PC-3 (cell line): ENCODE measurements at places on chromosomes 6 and 20. TPM values are rescaled to one million over a fixed set of nuclear protein-coding genes. Genes with fewer than 3 reads are reported as not detected.

SAMD5 gene
- total RNA-seq, result 1.2 and 1.8 TPM in 2 replicates

BMP7 gene
- not detected in 2 replicates for total RNA-seq

AGER gene
- 2.0 and 5.0 TPM in 2 replicates for total RNA-seq

ETV7 gene
- total RNA-seq, result not detected in 2 replicates

ZFP57 gene
- not detected in 2 replicates for total RNA-seq

TINAG gene
- total RNA-seq, result not detected in 2 replicates

MRPS18A gene
- total RNA-seq, result 91.5 and 105 TPM in 2 replicates

CCN2 gene
- total RNA-seq, result 33.2 and 34.4 TPM in 2 replicates

C6orf163 gene
- 0.62 and 0.69 TPM in 2 replicates for total RNA-seq

ALDH5A1 gene
- 11.9 and 12.2 TPM in 2 replicates for total RNA-seq

SGK2 gene
- 3.0 and 6.6 TPM in 2 replicates for total RNA-seq

GABRR1 gene
- total RNA-seq, result not detected in 2 replicates

GCNT2 gene
- 15.5 and 18.3 TPM in 2 replicates for total RNA-seq
